ENCODE measurements at places on chromosomes 3 and 15.

DNA sequence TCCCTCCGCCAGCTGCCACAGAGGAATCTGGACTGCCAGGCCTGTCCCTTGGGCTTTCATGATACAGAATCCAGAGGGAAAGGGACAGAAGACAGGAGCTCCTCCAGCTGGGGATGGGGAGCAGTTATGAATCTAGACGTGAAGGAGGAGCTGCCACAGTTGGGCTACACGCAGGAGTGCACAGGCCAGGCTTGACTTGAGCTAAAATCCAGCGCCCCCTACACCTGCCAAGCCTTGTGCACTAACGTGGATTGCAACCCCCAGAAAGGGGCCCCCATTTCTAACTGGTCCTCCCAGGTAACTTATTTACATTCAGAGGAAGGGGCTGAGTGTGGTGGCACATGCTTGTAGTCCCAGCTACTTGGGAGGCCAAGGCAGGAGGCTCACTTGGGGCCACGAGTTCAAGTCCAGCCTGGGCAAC, 14.3 kb downstream of the KLHL6 start:
- peak; percentile 30 for DNase-seq

GRCh38 chr15:51155016-51155580, 60.4 kb upstream of the TNFAIP8L3 start:
- no peak for DNase-seq

DNA sequence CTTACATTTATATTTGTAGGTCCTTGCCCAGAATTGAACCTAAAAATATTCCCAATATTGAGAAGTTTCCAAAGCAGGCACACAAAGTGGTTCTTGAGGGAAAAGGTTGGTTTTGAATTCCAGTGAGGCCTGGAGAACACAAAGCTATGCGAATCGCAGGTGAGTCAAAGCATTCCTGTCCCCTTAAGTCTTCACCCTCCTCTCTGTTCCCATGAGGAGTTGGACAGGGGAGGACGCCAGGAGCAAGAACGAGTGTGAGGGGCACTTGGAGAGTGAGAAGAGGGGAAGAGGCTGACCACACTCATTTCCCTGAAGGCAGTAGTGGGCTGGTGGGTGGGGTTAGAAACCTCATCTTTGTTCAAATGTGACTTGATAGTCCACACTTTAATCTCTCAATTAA, 185.8 kb upstream of the EOMES start:
- DNase-seq = no peak

GRCh38 chr3:24316887-24317383, 177.7 kb downstream of the THRB start:
- DNase-seq = no peak

DNA sequence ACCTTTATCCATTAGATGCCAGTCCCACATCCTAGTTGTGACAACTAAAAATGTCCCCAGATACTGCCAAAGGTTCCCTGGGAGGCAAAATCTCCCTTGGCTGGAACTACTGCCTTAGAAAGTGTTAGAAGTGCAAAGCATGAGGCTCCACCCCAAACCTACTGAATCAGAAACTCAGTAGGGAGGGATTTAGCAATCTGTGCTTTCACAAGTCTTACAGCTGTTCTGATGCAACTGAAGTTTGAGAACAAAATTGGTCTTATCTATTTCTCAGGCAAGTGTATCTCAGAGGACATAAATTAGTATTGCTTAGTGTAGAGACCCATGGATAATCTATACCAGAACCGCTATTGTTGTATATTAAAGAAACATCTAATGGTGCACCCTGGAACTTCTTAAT, 70.2 kb downstream of the CLDN1 start:
- no peak for DNase-seq

DNA sequence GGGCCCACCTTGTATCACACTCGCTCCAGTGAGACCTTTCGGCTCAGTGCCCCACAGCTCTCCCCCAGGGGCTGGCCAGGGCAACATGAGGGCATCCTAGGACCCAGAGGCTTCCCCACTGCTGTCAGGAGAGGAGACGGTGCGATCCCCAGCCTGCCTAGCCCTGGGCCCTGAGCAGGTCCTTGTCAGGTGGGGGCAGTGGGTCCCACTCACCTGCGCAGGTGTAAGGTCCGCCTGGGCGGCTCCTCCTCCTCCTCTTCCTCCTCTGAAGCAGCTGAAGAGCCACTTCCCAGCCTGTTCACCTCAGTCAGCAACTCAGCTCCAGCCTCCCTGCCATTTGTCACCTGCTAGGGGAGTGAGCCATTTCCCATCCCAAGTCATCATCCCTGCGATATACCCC, 9.6 kb downstream of the KIF7 start:
- DNase-seq = no peak

GRCh38 chr3:151593928-151594327, 133.1 kb upstream of the IGSF10 start:
- DNase-seq = no peak

- DNase-seq = no peak
Measured at GRCh38 chr3:111592143-111592542, 3.0 kb downstream of the ZBED2 start.

DNA sequence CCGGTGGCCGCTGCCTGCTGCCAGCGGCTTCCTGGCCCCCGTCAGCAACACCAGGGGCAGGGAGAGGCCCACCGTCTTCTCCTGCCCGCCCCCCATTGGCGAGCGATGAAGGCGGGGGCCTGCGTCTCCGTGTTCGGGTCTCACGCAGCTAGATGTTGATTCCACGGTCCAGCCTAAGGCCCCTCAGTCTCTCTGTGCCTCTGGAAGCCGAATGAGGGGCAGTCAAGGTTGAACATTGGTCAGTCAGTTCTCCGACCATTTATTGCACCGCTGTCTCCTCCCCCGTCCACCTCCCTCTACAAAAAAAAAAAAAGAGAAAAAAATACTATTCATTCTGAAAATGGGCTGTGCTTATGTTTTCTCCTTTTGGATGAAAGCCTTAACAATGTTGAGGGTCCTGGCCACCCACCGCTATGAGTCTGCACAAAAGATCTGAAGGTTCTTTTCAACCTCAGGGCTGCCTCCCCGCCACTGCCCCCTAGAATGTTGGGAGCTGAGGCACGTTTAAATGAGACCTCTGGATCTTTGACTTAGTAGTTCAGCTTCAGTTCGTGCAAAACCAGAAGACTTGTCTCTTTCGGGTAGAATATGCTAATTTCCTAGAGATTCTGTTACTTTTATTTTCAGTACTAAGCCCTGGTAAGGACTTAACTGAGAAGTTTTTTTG, 736 bp downstream of the IREB2 start:
- DNase-seq = peak; percentile 60

DNA sequence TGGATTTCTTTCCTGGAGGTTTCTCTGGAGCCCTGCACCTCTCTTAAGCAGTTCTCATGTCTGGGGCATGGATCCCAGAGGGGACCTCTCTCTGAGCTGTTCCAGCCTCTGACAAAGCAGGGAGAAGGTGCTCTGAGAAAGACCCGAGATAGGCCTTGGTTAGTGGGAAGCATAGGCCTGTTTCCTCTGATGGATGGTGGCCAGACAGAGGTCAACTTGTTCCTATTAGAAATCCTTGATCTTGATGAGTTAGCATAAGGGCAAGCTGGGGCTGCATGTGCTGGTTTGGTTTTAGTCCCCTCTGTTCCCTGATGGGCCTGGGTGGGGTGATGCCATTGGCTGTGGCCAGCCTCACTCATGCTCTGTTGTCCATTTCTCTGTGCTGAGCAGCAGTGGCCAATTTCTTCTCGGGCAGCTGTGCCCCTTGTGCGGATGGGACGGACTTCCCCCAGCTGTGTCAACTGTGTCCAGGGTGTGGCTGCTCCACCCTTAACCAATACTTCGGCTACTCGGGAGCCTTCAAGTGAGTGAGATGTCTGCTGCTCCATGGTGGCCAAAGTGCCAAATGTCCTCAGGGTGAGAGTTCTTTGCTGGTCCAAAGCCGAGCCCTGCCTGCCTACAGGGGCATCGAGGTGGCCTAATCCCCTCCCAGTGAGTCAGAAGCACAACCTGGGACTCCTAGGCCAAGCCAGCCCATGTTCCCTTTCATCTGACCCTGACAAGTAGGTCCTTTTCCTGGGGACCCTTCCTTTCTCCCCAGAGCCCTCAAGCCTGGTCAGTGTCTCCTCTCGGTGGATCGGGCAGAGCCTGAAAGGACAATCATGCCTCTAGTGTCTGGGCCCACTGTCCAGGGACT, 9.0 kb downstream of the TF start:
- DNase-seq = no peak

DNA sequence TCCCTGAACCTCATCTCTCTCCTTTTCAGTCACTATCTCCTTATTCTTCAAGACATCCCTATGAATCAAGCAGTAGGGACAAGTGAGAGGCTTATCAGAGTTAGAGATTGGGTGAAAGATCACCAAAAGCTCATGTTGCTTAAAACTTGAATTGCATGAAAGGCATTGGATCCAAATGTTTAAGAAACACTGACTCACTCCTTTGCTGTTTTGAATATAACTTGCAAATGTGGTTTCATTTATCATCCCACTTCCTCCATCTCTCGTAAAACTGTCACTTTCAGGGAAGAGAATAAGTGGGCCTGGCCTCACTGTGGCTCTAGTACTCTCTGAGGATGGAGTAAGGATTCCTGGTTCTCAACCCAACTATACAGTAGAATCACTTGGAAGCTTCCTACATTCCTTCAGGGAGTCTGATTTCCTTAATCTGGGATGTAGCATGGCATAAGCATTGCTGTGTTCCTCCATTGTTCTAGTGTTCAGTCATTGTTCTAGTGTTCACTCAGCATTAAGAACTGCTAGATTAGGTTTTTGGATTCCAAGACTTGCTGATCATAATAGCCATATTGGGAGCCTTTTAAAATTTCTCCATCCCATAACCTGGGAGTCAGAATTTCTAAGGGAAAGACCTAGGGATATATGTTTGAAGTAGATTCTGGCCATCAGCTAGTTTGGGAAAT, 171.8 kb downstream of the TMEM108 start:
- DNase-seq = no peak

GRCh38 chr15:90840954-90841353, 27.4 kb upstream of the FURIN start:
- DNase-seq = no peak

DNA sequence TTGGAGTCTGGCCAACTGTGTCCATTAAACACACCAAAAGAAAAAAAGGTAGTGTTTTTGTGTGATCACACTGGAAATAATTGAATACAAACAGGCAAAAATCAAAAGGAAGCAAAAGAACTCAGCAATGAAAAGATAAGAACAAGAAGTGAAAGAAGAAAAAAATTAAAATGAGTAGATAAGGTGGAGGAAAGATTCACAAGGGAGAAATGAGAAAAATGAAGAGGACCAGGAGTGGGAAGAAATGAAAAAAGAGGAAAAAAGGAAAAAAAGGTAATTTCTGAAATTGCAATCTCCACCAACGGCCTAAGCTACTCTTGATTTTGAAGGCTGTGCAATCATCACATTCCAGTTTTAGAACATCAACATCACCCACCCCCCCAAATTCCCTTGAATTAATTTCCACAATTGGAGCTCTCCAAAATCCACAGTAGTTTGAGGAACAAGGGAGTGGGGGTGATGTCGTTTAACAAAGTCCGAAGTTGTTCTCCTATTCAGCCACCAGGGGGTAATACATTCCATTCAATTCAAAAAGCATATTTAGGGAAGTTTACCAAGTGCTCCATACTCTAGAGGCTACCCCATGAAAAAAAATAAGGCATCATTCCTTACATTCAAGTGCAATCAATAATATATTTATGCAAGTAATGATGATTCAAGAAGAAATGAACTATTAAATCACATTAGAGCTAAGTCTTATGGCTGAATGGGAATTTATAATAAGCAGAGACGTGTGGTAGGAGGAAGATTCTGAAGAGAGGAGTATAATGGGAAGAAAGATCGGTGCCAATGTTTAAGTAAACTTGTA, 37.4 kb downstream of the ZNF860 start:
- no peak for DNase-seq

DNA sequence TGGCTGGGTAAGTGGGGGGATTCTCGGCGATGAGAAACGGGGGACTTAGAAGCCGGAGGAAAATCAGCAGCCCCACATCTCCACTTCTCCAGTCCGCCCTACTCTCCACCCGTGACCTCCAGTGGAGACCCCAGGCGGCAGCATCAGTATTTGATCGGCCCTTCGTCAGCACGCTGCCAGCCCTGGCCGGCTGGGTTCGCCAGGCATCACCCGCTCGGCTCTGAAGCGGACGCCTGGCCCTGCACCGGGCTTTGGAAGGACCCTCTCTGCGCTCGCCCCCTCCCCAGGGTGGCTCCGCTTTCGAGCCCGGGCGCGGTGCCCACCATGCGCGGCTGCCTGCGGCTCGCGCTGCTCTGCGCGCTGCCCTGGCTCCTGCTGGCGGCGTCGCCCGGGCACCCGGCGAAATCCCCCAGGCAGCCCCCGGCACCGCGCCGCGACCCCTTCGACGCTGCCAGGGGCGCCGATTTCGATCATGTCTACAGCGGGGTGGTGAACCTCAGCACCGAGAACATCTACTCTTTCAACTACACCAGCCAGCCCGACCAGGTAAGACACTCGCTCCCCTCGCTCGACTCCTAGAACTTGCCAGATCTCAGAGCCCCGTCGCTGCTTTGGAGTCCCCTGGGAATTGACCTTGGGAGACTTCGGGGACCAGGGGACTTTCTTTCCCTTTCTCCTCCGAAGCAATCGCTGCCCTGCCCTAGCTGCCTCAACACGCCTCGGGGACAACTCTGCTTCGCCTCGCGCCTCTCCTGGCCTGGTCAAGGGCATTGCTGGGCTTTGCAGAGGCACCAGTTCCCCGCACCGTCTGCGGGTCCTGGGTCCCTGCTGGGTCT, 561 bp downstream of the SIDT1 start:
- peak; percentile 73 for DNase-seq

GRCh38 chr15:75916978-75917377, 13.3 kb downstream of the FBXO22 start:
- no peak for DNase-seq

DNA sequence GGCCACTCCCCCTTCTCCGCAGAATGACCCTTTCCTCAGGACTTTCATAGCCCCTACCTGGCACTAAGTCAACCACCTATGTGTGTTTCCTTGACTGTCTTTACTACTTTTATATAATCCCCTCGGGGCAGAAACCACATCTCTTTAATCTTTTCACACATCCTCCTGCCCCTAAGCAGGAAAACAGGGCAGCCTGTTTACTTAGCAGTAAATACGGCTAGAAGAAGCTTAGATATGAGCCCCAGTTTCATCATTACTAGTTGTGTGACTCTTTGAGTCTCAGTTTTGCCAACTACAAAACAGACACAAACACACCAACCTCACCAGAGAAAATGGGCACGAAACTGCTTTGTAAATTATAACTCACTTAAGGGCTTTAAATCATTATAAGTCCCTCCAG, 98.3 kb downstream of the CYP19A1 start:
- no peak for DNase-seq

DNA sequence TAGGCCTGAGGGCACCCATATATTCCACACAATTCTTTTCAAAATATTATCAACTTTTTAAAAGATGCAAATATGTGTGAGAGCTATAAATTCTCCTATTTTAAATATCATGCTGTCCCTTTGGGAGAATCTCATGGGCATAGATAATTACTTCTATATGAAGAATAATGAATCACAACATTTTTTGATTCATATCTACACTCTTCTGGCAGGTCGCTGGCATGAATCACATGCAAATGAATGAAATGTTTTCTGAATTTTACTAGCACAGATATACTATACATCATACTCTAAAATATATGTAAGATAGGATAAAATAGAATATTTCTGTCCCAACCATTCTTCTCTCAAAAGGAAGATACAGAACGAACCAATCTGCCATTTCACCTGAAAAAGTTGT, 277.7 kb upstream of the KCNH8 start:
- no peak for DNase-seq
